ENCODE measurements at places on chromosomes 2 and 18. TPM values are rescaled to one million over a fixed set of nuclear protein-coding genes. Genes with fewer than 3 reads are reported as not detected.

The COL4A4 gene
- 20.5 TPM for total RNA-seq

GRCh38 chr2:233690444-233690843 lies 2.2 kb upstream of the UGT1A6 start:
- no peak for DNase-seq

DNA sequence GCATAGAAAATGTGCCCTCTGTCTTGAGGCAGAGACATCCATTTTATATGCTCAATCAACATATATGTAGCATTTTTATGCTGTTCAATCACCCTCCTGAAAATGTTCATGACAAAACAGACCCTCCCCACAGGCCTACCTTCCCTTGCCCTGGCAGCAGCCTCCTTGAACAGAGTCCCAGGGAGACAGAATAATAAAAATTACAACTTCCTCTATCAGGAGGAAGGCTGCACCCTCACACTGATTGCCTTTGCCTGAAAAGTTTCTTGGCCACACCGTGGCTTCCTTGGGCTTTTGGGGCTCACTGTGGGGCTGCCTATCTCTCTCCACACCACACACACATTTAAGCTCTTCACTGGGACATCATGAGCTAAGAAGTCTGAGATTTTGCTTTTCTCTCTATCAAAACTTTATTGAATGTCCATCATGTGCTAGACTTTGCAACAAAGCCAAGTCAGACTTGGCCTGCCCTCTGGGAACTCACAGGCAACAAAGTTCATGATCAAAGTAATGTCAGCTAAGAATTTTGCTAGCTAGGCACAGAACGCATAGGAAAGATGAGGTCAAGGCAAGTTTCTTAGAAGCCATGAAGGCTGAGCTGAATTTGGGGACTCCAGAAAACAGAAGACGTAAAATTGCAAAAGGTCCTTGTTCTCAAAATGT lies 101.6 kb downstream of the BCL2L11 start:
- DNase-seq: no peak

- DNase-seq: no peak
These were observed 37.2 kb downstream of the GALNT1 start for GRCh38 chr18:35618696-35619095.
